ENCODE measurements at places on chromosomes 12 and 14.

DNA sequence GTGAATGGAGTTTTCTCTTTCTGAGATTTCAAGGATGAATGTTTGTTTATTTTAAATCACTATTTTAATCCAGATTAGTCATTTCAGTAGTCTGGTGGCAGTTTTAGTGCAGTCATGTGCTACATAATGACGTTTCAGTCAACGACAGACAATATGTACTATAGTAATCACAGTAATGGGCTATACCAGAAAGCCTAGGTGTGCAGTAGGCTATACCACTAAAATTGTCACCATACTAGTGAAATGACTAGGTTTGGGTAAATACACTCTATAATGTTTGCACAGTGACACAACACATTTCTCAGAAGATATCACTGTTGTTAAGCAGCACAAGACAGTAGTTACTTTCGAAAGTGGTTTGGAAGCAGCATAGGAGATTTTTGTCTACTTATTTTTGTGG lies 203.1 kb downstream of the ETNK1 start:
- DNase-seq = no peak

DNA sequence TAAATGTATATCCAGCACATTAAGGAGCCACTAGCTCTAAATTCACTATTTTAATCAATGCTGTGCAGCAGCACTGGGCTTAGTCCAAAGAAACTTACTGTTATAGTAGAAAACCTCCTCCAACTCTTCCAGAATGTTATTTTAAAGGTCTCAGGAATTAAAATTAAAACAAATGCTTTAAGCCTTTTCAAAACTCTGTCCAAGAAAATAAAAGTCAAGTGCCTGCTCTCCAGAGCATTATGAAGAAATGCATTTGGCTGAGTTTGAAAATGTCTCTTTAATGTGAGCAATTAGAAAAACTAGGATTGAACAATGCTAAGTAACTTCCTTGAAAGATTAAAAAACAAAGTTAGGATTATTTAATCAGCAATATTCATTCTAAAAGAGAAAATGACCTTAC lies 322.4 kb upstream of the DCN start:
- no peak for DNase-seq

GRCh38 chr12:28349196-28349595 lies 158.9 kb downstream of the CCDC91 start:
- DNase-seq = no peak

- DNase-seq = no peak
Observed at GRCh38 chr14:68719634-68720384, 73.1 kb downstream of the ZFP36L1 start.

DNA sequence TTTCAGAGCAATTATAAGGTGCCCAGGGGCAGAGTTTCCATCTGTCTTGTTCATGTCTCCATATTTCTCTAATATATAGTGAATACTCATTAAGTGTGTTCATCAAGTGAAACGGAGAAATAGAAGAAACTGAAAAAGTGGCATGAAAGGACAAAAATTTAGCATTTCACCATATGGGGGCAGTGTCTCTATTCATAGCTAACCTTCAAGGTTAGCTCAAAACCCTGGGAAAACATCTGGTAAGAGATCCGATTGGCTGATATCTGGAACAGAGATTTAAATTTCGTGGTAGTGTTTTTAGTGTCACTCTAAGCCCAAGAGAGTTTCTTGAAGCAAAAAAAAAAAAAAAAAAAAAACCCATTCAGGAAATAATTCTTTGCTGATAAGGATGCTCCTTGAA lies 367.5 kb downstream of the DAD1 start:
- no peak for DNase-seq

DNA sequence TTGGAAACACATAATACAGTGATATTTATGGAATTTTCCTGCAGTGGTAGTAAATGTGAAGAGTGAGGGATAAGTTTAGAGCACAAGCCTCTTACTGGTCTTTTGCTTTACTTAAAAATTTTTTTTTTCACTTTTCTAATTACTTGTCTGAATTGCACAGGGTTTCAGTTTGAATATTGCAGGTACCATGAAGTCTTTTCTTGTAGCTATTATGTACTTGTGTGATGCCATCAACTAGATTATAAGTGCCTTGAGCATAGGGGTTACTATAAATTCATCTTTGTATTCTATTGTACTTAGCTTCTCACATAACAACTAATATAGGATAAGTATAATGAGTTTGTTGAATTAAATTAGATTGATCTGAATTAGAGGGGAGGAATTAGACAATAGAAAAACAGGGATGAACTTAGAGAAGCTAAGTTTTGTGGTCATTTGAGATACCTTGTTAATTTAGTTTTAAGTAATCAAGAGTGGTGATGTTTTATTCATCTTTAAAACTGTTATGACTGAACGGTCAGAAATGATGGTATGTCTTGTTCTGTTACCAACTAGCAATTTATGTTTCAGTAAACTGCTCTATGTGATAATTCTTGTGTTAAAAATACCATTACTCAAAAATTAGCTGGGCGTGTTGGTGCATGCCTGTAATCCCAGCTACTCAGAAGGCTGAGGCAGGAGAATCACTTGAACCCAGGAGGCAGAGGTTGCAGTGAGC lies 42.1 kb downstream of the CCDC91 start:
- no peak for DNase-seq

DNA sequence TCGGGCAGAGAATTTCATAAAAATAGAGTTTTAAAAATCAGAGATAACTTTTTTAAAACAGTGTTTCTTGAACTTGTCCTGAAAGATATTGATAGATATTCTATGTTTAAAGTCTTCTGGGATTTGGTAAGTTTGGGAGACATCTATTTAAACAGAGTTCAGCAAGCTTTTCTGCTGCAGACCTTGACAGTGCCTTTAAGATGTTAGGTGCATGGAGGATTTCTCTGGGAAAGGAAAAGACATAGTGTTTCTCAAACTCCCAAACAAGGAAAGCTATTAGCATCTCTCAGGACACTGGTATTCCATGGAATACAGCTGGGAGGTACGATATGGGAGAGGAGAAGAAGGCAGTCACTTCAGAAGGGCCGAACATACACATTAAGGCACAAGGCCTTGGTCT lies 97.8 kb downstream of the RBM19 start:
- no peak for DNase-seq

- no peak for DNase-seq
Observed at GRCh38 chr12:99985129-99985570, 414 bp upstream of the ANKS1B start.

DNA sequence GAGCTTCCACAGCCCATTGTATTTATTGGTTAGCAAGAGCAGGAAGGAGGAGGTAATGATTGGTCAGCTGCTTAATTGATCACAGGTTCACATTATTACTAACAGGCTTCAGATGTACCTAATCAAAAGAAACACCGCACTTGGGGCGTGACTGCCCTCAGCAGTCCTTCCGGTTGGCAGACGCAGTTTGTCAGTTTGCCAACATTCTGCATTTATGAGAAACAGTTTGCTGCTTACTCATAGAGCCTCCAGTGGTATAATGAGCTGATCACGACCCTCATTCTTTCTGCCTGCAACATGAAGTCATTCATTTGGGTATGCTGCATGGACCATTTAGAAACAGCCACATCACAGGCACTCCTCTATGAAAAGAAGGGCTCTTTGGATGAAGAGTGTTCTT lies 42.5 kb upstream of the PPM1H start:
- DNase-seq = no peak

GRCh38 chr12:65634061-65634460 lies 190.2 kb upstream of the HMGA2 start:
- DNase-seq = no peak

DNA sequence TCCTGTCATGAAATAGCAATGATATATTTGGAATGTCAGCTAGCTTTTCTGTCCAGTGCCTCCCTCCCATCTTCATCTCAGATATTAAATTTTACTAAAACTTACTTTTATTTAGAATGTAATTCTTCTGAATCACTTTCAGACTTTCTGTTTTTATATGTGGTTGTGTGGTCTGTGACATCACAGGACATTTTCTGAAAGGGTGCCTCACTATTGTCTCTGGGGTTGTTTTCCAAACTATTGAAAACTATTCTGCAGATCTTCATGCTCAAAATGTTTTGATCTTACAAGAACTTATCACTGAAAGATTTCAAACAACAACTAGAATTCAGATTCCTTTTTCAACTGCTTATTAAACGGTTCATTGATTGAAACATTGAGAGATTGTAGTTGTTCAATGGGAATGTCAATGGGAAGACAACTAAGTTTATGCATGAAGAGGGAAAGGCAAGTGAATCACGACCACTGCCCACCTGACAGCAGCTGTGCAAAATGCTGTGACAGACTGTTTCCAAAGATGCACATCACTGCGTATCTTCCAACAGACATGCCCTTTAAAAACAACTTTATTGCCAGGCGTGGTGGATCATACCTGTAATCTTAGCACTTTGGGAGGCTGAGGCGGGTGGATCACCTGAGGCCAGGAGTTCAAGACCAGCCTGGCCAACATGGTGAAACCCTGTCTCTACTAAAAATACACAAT lies 51.3 kb downstream of the KLRG1 start:
- no peak for DNase-seq

DNA sequence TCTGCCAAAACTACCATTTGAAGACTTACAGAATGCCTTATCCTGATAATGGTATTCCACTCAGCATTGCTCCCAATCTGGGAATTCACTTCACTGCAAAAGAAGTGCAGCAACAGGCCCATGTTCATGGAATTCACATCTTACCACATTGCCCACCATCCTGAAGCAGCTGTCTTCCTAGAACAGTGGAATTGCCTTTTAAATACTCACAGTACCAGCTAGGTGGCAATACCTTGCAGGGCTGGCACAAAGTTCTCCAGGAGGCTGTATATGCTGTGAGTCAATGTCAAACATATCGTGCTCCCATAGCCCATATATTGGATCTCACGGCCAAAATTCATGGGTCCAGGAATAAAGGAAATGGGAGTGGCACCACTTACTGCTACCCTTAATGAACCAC lies 83.8 kb upstream of the PLEKHG7 start:
- DNase-seq = no peak

- DNase-seq = no peak
Observed at GRCh38 chr14:99100497-99101270, 171.3 kb downstream of the BCL11B start.

DNA sequence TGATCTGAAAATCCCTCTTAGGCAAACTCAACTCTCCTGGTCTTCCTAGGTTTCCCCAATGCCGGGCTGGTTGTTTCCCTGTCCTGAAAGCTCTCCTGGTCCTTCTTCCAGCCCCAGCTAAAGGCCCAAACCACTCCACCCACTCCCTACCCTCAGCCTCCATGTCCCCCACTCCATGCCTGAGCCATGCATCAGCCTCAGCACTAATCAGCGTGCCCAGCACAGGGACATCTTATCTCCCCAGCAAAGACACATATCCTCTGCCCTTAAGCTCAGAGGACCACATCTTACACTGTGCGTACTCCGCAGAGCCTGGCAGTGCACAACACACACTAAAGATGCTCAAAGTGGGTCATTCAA lies 25.9 kb downstream of the ACTN1 start:
- no peak for DNase-seq

- DNase-seq = no peak
Observed at GRCh38 chr12:47373554-47374150, 293.9 kb upstream of the AMIGO2 start.

- DNase-seq = no peak
Observed at GRCh38 chr12:2552000-2552756, 242.6 kb upstream of the FKBP4 start.

DNA sequence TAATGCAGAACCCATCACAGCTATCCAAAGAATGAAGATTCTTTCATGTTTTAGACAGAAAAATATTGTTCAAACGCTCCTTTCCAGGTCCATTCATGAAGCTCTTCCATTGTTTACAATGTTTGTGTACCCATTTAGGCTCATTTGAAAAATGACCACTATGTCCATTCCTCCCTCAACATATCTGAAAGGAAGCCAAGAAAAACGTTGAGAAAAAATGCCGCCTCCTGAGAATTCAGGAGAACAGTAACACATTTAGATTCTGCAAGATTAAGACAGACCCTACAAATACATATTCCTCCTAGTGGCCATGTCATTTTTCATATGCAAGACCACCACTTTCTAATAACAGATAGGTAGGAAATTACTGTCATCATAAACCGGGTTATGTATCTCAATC lies 124.4 kb downstream of the SLC25A21 start:
- DNase-seq = no peak

DNA sequence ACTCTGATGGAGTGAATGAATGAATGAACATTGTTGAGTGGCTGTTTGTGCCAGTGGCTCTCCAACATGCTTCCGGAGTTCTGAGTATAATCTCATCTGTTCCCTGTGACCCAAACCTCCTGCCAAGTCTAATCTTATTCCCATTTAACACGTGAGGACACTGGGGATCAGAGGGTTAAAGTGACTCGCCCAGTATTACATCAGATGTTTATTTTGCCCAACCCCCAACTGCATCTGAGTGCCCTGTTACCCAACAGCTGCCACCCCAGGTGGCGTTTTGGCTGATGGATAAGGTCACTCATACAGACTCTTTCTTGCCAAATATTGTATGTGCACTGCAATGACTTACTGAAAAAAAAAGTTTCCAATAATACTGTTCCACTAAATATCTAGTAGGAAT lies 210.9 kb downstream of the EXOC5 start:
- DNase-seq = no peak

All from NCI-H1436 treated with DMSO at 0.1 percent for 48 hours (cell line).